ENCODE measurements at places on chromosomes 3 and 15. TPM values are rescaled to one million over a fixed set of nuclear protein-coding genes. Genes with fewer than 3 reads are reported as not detected.

GRCh38 chr15:31487811-31488436, 161.3 kb downstream of the KLF13 start:
- DNase-seq, result no peak

The PRR20G gene
- not detected for polyA plus RNA-seq

GRCh38 chr3:167710552-167710951, 24.1 kb downstream of the PDCD10 start:
- DNase-seq, result no peak

DNA sequence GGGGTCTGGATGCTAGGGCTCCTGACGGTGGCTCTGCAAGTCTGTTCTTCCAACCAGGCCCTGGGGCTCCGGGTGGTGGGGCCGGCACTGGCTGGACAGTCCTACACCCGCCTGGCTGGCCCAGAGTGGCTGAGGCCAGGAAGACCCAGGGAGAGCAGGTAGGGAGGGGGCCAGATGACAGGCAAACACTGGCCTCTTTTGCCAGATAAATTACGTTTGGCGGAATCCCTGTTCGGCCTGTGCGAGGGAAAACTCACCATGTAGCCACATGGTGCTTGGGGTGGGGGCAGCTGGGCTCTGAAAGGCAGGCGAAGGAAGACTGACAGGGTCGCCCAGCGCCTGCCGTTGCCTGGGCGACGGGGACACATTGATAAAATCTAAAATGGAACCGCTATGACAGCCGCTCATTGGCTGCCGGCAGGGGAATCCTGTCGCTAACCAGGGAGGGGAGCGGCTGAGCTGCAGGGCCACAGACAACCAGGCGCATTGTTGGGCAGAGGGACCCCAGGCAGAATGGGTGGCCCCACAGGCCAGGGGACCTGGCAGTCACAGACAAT, 30.4 kb downstream of the IQSEC1 start:
- DNase-seq, result no peak

GRCh38 chr15:26772154-26773066, at the start of gene GABRB3:
TSS of gene GABRB3 (minus strand) at chr15:26773066.
- no peak for DNase-seq

DNA sequence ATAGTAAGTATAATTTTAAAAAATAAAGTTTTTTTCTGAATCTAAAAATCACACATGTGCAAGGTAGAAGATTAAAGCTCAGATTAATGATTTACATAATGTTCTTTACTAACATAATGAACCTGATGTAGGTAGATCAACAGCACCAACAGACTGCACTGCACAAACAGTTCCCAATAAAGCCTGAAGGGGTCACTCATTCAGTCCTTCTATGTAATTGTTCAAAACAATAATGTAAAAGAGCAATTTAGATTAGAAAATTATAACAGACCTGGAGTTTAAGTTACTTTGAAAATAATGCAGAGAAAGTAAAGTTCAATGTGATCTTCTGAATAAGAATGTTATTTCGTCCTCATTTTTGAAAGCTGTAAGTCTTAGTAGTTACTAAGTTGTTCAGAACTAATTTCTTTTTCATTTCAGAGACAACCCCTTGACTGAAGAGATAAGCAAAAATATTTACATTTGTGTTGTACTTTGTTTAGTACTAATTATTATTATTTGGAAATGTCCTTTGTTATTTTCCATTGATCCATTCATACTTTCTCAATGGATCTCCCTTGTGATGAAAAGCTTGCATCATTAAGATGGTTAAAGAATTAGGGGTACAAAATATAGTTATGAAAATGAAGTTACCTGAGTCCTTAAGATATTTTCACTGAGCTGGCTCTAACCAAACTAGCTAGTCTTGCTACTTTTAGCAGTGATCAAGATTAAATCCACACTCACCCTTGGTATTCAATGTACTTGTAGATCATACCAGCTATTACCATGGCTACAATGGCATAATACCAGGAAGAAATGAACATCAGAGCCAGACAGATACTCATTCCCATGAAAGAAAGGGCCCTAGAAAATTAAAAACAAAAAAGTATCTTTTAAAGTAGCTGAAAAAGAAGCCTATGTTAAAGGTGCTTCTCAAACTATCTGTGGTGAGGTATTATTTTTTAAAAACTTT, 16.8 kb downstream of the EMC4 start:
- no peak for DNase-seq
